Naive thymus-derived CD8-positive, alpha-beta T cell (primary cell): ENCODE measurements at places on chromosomes 12 and 14. TPM values are rescaled to one million over a fixed set of nuclear protein-coding genes. Genes with fewer than 3 reads are reported as not detected.
A peak's percentile ranks its signal among the peaks of the same experiment; 100 is the strongest.

DNA sequence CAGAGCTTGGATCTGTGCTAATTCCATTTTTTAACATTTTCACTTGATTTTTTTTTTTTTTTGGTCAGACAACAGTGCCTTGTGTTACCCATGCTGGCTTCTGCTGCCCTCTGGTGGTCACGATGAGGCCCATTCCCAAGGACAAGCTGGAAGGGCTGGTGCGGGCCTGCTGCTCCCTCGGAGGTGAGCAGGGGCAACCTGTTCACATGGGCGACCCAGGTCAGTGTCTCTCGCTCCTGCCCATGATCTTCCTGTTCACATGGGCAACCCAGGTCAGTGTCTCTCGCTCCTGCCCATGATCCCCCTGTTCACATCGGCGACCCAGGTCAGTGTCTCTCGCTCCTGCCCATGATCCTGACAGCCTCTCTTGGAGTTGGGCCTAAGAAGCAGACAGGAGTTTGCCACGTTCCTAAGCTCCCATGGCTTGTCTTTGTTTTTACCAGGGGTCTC, 59.4 kb downstream of the DGLUCY start:
- peak; percentile 90 for DNase-seq
- H3K4me3 ChIP-seq: no peak overlapping the region
- H3K36me3 ChIP-seq: peaks cover 20% of the 10 kb centered on the region
- peaks cover 13% of the 10 kb centered on the region for H3K4me1 ChIP-seq
- H3K27ac ChIP-seq: peak overlapping the region; percentile 9

- DNase-seq: no peak
- H3K36me3 ChIP-seq: no peaks in the 10 kb centered on the region
- H3K4me3 ChIP-seq: no peak overlapping the region
- H3K27me3 ChIP-seq: no peaks in the 10 kb centered on the region
- no peak overlapping the region for H3K27ac ChIP-seq
Measured at GRCh38 chr14:102580550-102581110, 11.8 kb upstream of the RCOR1 start.

DNA sequence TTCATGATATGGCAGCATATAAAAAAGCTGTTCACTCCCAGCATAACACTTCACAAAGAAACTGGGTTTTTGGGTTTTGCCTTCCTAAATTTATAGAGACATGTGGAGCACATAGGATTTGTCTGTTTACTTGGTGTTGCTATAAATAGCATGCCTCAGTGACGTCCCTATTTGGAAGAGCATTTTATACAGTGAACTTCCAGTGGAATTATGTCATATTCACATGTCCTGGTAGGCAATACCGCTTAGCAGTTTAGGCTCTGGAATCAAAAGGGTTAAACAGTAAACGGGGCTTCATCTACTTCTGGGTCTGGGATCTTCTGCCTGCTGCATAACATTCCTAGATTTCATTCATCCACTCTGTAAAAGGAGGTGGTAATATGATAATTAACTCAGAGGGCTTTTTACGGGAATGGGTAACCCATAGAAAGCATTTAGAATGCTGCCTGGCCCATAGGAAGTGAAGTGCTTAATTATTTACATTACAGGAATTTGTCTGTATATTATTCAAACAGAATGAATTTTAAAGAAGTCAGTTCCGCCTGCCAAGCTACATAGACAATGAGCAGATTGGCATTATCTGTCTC, 396.1 kb downstream of the TMTC2 start:
- H3K27ac ChIP-seq: no peak overlapping the region
- H3K27me3 ChIP-seq: no peaks in the 10 kb centered on the region
- H3K36me3 ChIP-seq: no peaks in the 10 kb centered on the region
- H3K4me1 ChIP-seq: no peaks in the 10 kb centered on the region
- no peak overlapping the region for H3K4me3 ChIP-seq

GRCh38 chr12:93378998-93379325, 1.2 kb downstream of the NUDT4 start:
- H3K27me3 ChIP-seq: no peaks in the 10 kb centered on the region
- peak overlapping the region; percentile 100 for H3K27ac ChIP-seq
- H3K4me1 ChIP-seq: peaks cover 32% of the 10 kb centered on the region

DNA sequence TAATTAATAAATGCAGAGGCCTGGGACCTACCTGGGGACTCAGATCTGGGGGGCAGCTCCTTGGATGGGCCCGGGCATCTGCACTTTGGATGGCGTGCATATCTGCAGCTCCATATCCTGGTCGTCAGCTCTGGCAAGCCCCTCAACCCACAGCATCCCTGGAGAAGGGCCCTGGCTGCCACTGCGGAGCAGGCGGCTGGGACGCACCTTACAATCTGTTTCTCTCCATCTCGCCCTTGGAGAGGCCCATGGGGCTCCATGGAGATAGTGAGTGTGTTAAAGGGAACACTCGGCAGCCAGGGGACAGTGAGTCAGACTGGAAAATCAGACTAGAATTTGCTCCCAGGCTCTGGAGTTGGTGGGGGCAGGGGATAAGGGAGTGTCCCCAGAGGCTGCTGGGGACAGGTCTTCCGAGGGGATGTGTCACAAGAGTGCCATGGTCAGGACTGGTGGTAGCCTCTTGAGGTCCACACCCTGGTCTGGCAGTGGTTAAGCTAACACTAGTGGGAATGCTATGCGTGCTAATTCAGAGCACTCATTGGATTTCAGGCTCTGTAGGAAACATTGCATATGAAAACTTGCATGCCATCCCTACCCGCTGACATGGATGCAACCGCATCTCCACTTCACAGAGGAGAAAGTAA, 21.5 kb downstream of the RFLNA start:
- no peaks in the 10 kb centered on the region for H3K4me1 ChIP-seq
- DNase-seq: no peak
- no peak overlapping the region for H3K4me3 ChIP-seq
- no peaks in the 10 kb centered on the region for H3K27me3 ChIP-seq

GRCh38 chr12:72723732-72724131, 451.6 kb downstream of the TRHDE start:
- H3K27me3 ChIP-seq: no peaks in the 10 kb centered on the region
- no peak overlapping the region for H3K27ac ChIP-seq
- DNase-seq: no peak
- H3K4me1 ChIP-seq: no peaks in the 10 kb centered on the region
- no peak overlapping the region for H3K4me3 ChIP-seq

GRCh38 chr14:90570461-90570860, 173.6 kb downstream of the CALM1 start:
- H3K4me1 ChIP-seq: no peaks in the 10 kb centered on the region
- H3K27ac ChIP-seq: no peak overlapping the region
- H3K27me3 ChIP-seq: no peaks in the 10 kb centered on the region
- no peaks in the 10 kb centered on the region for H3K36me3 ChIP-seq
- DNase-seq: no peak

- no peak for DNase-seq
- no peaks in the 10 kb centered on the region for H3K36me3 ChIP-seq
- no peaks in the 10 kb centered on the region for H3K27me3 ChIP-seq
- H3K27ac ChIP-seq: no peak overlapping the region
Measured at GRCh38 chr12:53069621-53070410, 9.4 kb downstream of the SPRYD3 start.

GRCh38 chr12:121893961-121894460, 5.4 kb downstream of the PSMD9 start:
- peak overlapping the region; percentile 93 for H3K27ac ChIP-seq
- H3K36me3 ChIP-seq: peaks cover 58% of the 10 kb centered on the region
- no peaks in the 10 kb centered on the region for H3K27me3 ChIP-seq
- peaks cover 43% of the 10 kb centered on the region for H3K4me1 ChIP-seq
- DNase-seq: no peak

DNA sequence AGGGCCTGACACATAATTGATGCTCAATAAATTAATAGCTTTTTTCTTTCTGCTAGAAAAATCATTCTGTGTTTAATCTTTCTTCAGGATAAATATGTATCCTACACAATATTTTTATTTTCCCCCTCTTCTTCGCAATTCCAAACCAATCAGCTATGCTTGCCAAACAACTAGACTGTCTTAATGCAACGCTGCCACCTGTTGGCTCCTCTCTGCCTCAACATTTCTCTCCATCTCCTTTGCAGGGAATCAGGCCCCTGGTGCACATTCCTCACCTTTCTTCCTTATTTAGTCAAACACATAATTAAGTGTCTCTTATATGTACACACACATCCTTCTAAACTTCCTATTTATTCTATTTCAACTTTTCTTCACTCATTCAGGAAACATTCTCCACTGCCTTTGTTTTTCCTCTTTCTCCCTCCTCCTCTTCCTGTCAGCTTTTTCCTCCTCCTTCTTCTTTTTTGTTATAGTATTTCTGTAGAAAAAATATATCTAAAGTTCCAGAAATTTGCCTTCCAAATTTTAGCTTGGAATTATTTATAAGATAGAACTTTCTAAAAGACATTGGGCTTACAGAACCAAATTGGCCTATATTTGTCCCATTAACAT, 406.0 kb downstream of the PRKD1 start:
- H3K4me1 ChIP-seq: no peaks in the 10 kb centered on the region
- no peak for DNase-seq
- H3K27ac ChIP-seq: no peak overlapping the region

NR1H4 gene
- not detected for total RNA-seq

CRACR2A gene
- total RNA-seq: 25.3 TPM

LRIG3 gene
- total RNA-seq: not detected

SLC25A47 gene
- total RNA-seq: not detected

TMEM132D gene
- total RNA-seq: not detected

DIO2 gene
- not detected for total RNA-seq

RHOJ gene
- not detected for total RNA-seq
